ENCODE measurements at places on chromosomes 7 and 10.

GRCh38 chr7:93889261-93889660 is 1.3 kb downstream of the TFPI2 start:
- no peak for DNase-seq

- DNase-seq = no peak
Measured at GRCh38 chr10:123563581-123563855, 102.6 kb upstream of the GPR26 start.

DNA sequence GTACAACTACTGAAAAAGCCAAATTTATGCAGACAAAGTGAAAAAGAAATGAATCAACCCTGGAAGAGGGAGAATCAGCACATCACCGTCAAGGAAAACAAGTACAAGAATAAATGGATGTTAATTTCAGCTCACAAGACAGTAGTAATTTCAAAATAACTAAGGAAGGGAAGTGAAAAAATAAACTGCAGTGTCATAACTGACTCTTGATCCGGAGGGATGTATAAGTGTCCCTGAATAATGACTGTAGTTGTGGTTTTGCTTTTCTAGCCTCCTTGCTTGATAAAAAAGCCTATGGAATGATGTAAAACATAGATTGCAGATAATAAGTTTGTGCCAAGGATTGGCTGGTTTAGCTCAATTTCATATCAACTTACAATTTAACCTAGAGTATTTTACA is 721.1 kb upstream of the C7orf33 start:
- no peak for DNase-seq

DNA sequence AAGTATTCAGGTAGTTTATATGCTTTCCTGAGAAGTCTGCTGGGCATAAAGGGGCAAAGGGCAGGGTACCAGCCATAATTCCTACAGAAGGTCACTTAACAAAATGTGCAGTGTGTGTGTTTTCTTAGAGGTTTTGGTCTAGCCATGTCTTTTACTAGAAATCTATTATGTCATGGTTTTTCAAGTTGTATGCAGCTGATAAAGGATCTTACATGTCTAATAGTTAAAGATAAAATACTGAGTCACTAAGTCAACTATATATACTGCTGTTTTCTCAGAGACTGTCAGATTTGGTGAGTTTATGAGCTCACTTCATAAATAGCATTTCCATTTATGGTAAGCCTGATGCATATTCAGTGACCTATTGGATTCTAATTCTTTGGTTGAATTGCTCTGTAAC is 7.7 kb downstream of the CASP2 start:
- DNase-seq = no peak

GRCh38 chr7:19749658-19750057 is 23.8 kb downstream of the TMEM196 start:
- no peak for DNase-seq

All from germinal center (tissue), 1 donor.